Mesenchymal stem cell (in vitro differentiated cells and primary cell): ENCODE measurements at places on chromosomes 1 and 21.

DNA sequence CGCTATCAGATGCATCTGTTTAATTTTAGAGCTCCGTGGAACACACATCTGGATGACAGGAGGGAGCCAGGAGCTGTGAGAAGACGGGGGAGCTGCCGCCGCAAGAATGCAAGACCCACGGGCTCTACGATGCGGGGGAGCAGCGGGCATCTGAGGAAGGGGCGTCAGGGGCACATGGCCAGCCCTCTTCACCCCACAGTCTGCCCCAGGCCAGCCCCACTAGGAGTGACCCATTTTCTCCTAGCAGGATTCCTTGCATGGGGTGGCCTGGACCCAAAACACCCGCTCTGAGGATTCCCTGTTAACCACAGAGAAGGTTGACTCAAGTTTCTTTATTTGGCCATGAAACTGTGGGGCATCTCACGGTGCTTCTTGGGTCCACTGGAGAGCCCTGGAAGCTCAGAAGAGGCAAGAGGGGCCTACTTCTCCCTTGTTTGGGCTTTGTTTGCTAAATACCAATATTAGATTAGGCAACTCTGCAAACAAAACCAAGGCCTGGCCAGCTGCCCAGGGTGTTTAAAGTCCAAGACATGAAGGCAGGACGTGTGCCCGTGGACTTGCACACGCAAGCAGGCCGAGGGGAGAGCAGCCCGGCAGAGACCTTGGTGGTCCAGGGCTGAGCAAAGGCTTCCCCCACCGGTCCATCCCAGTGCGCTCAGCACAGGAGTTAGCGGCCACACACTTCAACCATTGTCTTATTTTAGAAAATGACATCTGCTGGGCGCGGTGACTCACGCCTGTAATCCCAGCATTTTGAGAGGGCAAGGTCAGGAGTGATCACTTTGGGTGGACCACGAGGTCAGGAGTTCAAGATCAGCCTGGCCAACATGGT, 89.8 kb downstream of the DHRS3 start:
- peak; percentile 58 for DNase-seq

DNA sequence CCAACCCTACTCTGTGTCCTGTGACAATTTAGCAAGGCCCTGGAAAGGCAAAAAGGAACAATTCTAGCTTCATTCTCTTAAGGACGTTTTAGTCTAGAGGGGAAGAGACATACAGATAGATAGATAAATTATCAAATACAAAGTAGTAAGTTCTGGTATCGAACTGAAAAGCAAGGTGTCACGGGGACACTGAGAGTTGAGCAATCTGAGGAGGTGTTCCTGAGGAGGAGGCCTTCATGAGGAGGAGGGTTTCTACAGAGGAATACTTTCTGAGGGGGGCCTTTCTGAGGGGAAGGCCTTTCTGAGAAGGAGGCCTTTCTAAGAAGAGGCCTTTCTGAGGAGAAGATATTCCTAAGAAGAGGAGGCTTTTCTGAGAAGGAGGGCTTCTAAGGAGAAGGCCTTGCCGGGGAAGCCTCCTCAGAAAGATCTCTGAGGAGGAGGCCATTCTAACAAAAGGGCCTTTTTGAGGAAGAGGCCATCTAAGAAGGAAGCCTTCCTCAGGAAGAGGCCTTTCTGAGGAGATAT, 155.9 kb upstream of the COA6 start:
- no peak for DNase-seq

- no peak for DNase-seq
Measured at GRCh38 chr21:43872531-43873197, 7.6 kb downstream of the AGPAT3 start.

- no peak for DNase-seq
Measured at GRCh38 chr1:15722836-15723532, 13.1 kb upstream of the SLC25A34 start.

- DNase-seq = no peak
Measured at GRCh38 chr1:234107416-234108021, 203.0 kb downstream of the SLC35F3 start.

DNA sequence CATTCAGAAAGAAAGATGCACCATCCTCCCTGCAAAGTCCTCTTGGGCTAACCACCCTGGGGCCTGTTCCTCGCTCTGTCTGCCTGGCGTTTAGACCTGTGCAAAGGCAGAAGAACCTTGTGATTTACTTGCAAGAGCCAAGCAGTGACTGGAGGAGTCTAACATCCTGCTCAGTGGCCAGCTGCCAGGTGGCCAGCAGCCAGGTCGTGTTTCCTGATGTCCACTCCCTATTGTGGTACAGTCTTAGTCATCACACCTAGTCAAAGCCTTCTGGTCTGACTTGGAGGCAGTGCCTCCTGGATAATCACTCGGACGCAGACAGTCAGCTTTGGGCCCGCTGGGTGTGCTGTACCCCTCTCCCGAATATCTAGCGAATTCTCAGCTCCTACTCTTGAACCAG, 118.1 kb downstream of the PGBD5 start:
- DNase-seq = peak; percentile 29

DNA sequence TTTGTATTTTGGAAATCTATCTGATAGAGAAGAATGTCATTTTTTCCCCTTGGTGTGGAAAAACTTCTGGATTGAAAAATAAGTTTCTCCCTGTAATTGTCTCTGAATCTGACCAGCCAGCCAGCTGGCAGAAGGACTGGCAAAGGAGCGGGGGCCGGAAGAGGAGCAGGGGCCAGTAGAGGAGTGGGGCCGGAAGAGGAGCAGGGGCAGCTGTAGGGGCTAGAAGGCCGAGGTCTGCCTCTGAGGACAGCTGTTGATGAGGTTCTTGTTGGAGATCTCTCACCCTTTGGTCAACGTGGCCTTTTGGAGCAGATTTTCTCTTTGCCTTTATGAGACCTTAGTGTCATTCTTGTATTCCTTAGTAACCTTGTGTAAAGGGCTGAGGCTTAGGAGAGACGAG, 121.8 kb downstream of the GALNT2 start:
- no peak for DNase-seq

- DNase-seq = no peak
Measured at GRCh38 chr21:42554251-42554961, 40.8 kb downstream of the SLC37A1 start.

DNA sequence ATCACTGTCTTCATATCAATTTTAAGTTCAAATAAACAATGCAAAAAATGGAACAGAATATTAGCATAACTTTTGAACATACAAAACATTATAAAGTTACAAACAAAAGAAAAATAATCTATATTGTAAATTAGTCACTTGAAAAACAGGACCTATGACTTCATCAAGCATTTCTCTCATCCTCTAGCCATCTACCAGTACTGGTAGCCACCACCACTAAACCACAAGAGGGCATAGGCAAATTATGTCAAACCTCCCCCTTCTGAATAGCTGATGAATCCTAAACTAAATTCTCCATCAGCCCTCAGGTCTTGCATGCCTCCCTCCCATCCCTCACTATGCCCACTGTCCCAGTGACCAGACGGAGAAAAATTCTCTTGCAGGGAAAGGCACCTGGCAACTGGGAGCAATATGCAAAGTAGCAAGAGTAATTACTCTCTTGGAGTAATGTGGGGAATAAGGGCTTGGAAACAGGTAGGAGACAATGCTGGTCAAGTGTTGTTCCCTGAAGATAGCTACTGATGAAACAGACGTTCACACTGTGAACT, 37.1 kb downstream of the SSX2IP start:
- DNase-seq = no peak
